ENCODE measurements at places on chromosomes 7 and 10.

GRCh38 chr10:28282336-28282735 lies 20.5 kb downstream of the MPP7 start:
- no peak for DNase-seq

- no peak for DNase-seq
Observed at GRCh38 chr10:17479822-17480221, 25.4 kb upstream of the ST8SIA6 start.

GRCh38 chr10:117004227-117005025 lies 561 bp downstream of the SHTN1 start:
- no peak for DNase-seq

- DNase-seq = no peak
Observed at GRCh38 chr10:33314811-33315561, 19.5 kb downstream of the NRP1 start.

GRCh38 chr10:5776881-5777197 lies 36.4 kb downstream of the GDI2 start:
- no peak for DNase-seq

- DNase-seq = no peak
Observed at GRCh38 chr7:147779949-147780348, 810.6 kb upstream of the C7orf33 start.
